Substantia nigra (tissue), 51 donors: ENCODE measurements at places on chromosomes 16 and 17.

- no peak for DNase-seq
Measured at GRCh38 chr16:89442990-89443726, 47.2 kb downstream of the ANKRD11 start.

GRCh38 chr17:57670769-57671569 is 74.1 kb downstream of the CCDC182 start:
- DNase-seq = no peak

DNA sequence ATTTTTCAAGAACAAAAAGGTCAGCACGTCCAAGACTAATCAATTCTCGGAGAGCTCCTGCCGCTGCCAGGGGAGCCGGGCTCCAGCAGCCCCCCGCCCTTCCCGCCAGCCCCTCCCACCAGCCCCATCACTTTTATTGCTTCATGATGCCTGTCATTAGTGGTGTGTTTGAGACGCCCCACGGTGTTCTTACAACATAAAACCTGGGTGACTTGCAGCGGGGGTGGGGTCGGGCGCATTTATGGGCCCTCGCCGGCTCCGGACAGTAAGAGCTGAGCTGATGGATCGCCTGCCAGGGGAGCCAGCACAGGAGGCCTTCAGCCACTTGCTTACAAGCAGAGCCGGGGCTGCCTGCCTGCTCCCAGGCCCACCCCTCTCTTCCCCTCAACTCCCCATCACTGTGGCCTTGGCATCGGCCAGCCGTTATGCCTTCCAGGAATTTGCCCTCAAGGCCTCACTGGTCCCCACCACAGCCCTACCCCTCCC is 82.9 kb upstream of the CBX4 start:
- DNase-seq = no peak

- DNase-seq = no peak
Measured at GRCh38 chr17:58092101-58092796, 9.0 kb downstream of the DYNLL2 start.

DNA sequence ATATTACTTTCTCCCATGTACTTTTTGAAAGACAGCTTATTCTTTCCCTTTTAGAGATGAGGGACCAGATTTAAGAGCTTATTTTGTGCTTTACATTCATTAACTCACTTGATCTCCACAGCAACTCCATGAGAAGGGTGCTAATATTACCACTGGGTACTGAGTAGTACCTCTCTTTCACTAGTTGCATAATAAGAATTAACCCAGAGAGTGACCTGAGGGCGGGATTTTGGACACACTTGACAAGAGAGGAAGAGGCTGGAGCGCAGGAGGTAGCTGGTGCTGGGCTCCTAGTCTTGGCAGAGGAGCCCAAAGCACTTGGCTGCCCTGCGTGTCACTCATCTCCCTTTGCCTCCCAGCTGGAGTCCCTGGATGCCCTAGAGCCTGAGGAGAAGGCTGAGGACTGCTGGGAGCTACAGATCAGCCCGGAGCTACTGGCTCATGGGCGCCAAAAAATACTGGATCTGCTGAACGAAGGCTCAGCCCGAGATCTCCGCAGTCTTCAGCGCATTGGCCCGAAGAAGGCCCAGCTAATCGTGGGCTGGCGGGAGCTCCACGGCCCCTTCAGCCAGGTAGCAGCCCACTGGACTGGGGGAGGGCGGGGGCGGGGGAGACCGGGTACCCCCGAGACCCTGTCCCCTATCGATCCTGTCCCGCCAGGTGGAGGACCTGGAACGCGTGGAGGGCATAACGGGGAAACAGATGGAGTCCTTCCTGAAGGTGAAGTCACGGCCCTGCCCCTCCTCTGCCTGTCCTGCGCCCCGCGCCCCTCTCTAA is 1.7 kb upstream of the MAZ start:
- DNase-seq = peak; percentile 30

DNA sequence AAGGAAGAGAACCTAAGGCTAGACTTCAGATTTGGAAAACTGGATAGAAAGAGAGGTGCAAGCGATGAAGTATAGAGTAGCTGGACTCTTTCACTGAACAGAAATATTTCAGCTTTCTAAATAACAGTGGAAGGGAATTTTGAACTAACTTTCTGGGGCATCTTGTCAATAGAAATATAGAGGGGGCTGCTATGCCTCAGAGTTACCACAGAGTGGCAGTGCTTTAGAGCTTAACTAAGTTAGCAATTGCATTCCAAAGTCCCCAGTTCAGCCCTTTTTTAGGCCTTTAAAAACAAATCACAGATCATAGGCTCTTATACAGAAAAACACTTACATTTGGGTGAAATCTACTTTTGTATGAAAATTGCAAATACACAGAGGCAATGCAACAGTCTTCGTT is 154.2 kb upstream of the CDH8 start:
- no peak for DNase-seq

DNA sequence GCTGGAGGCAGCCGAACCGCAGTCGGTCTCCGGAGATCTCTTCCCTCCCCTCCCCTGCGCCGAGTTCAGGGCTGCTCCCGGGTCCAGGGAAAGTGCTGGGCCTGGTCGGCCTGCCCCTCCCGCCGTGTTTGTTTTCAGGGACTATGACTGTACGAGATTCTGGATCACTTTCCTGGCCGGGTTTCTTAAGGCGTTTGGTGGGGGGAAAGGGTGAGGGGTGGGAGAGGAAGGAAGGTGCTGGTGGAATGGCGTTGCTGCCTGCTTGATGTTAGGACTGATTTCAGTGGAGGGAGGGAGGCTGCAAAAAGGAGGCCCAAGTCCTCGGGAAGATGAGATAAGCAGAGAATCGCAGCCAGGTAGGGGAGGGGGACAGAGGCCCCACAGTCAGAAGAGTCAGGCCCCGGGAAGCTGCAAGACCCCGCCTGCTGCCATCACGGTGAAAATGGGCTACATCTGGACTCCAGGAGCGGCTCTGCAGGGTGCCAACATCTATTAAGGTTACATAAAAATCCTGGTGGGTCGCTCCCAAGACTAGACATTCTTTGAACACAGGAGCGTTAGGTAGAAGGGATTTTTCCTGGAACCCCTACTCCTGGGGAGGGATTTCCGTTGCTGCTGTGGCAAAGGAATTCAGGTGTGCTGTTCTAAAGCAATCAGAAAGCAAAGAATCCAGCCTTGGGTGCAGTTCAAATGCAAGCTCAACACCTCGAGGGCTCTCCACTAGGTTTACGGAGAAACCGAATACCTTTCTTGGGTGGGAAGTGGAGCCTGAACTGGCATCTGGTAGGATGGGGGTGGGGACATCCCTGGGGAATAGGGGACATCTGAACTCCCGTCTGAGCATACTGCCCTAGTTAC is 1.2 kb downstream of the ARHGAP44 start:
- no peak for DNase-seq

GRCh38 chr16:31071861-31072260 is 2.2 kb downstream of the ZNF668 start:
- no peak for DNase-seq

DNA sequence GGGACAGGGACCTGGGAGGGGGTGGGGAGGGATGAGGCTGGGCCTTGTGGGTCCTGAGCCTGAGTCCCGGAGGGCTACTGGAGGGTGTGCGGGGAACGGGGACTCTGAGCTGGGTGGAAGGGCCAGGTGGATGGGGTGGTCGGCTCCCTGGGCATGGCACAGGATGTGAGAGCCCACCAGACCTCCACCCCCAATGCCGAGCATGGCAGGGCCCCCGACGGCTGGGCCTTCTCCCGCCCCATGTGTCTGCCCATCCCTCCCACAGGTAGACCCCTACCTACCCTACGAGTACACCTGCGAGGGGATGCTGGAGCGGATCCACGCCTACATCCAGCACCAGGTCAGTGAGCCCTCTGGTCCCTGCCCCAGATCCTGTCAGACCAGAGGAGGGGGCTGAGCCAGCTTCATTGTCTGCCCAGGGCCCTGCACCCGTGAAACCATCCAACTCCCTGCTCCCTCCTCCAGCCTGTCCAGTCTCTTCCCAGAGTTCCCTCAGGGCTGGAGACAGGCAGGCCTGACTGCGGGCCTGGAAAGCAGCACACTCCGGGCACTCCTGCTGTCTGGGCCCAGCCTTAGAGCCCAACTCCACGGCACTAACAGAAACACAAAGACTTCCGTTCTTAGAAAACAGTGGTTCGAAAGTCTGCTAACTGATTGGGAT is 78.0 kb downstream of the MGAT5B start:
- DNase-seq = no peak

GRCh38 chr16:60810250-60810649 is 1226.0 kb downstream of the CDH8 start:
- DNase-seq = no peak

- no peak for DNase-seq
Measured at GRCh38 chr16:49638673-49639610, 217.0 kb downstream of the ZNF423 start.
